Memory B cell (primary cell): ENCODE measurements at places on chromosomes 12 and 14.

- DNase-seq, result no peak
Measured at GRCh38 chr12:55008944-55009585, 10.7 kb upstream of the NEUROD4 start.

GRCh38 chr14:101031186-101031585 is 127.7 kb upstream of the RTL1 start:
- no peak for DNase-seq

DNA sequence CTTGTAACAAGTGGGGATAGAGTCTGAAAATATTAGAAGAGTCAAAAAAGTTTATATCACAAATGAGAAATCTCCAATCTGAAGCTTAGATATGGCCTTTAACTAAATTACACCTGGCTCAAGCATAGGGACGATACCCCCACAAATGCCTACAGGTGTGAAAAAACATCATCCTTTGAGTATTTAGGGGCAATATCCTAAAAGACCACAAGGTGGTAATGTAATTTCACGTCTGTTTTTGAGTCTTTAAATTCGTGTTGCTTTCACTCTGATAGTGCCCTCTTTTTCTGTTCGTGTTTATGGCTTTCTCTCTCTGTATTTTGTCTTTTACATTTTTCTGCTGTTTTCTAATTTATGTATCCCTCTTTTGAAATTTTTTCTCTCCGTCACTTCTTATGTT is 84.3 kb downstream of the ETNK1 start:
- DNase-seq, result no peak

GRCh38 chr12:28987538-28988324 is 161.3 kb upstream of the FAR2 start:
- no peak for DNase-seq

DNA sequence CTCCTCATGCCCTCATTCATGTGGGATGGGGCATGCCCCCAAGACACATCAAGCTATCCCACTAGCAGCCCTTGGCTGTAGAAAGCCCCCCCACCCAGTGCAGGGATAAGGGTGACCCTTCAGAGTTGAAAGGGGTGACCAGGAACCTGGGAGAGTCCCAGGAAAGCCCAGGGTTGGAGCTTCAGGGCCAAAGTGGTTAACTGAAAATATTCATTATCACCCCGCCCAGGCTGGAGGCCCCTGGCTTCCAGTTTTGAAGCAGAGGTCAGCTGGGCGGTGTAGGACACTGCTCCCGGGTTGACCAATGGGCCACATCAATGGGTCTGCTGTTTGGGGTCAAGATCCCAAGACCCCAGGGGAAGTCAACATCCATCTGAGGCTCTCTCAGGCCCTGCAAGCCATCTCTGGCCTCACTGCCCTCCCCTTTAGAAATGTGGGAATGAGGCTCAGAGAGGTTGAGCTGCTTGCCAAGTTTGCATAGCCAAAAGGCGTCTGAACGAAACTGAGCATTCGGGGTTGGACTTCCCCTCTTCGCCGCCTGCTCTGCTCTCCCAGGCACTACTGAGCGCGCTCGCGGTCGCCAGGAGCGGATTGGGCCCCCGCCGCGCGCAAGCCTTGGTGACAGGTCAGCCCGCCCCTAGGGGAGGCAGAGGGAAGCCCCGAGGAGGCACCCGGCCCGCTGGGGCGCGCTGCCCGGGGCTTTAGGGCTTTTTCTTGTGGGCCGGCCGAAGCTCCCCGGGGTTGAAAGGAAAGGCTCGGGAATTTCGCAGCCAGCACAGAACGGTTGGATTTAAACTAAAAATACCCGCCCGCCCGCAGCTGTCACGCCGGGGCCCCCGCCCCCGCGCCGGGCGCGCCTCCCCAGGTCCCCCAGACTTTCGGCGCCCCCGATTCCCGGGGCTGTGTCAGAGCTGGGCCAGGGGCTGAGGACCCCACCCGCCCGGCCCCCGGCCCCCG is 576 bp downstream of the SYNE3 start:
- peak; percentile 92 for DNase-seq

DNA sequence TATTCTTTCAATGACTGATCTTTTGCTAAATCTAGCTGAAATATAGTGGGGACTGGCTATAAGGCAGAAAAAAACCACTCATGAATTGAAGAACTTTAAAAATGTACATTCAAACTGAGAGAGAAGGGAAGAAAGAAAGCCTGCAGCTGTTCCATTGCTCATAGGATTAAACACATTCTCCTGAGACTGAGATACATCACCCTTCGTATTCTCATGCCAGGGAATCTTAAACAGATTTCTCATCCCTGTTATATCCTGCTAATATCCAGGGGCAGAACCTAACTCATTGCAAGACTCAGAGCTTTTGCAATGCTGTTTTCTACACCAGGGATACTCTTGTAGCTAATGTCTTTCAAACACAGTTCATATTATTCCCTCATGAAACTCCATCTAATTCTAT is 67.2 kb upstream of the ACSS3 start:
- no peak for DNase-seq
